Memory B cell (primary cell): ENCODE measurements at places on chromosomes 7 and 10.
A peak's percentile ranks its signal among the peaks of the same experiment; 100 is the strongest.

DNA sequence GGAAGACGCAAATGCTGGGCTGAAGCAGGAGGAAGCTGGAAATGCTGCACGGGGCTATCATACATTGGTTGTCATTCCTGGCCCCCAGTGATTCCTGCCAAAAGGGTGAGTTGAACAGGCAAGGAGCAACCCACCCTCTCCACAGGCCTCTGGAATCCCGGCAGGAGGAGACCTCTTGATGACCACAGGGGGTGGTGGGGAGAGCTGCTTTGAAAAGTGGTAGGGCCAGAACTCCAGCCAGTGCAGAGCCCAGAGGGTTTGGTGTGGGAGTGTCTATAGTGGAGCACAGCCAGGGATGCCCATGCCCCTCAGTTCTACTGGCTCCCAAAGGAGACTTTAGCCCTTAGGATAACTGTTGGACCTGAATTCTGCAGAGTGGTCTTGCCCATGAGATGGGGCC is 89.2 kb downstream of the SAMD9 start:
- DNase-seq: no peak

- DNase-seq: no peak
Measured at GRCh38 chr10:101303087-101303703, 50.8 kb upstream of the BTRC start.

- DNase-seq: no peak
Measured at GRCh38 chr7:10972174-10972573, 1.5 kb upstream of the PHF14 start.

GRCh38 chr7:1176891-1177373 is 16.9 kb upstream of the ZFAND2A start:
- peak; percentile 77 for DNase-seq

DNA sequence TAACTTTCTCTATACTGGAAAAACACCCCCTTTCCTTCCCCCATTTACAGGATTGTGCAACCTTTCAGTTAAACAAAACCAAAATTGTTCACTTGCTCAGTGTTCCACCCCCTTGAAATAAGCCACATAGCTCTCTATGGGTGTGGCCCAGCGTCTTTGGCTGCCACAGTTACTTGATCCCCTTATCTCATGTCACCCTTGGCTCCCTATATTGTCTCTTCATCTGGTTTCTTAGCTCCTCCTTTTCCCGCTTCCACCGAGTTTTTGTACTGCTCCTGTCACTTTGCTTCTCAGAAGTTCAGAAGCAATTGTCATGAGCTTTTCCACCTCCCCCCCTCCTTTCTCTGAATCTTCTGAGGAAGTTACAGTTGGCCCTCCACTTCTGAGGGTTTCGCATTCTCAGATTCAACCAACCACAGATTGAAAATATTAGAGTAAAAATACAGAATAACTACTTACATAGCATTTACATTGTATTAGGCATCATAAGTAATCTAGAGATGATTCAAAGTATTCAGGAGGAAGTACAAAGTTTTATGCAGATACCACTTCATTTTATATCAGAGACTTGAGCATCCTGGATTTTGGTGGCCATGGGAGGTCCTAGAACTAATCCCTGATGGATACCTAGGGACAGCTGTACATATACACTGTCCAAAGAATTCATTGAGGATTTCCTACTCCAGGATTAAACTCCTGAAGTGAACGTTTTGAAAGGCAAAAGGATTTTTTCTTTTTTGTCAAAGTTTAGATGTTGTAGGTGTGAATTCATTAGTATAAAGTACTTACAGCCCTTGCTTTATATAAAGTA is 60.4 kb downstream of the ADD3 start:
- no peak for DNase-seq
